Heart left ventricle (tissue), 16 donors: ENCODE measurements at places on chromosomes 4 and X. TPM values are rescaled to one million over a fixed set of nuclear protein-coding genes. Genes with fewer than 3 reads are reported as not detected.

Gene KIT
- total RNA-seq = 3.9 TPM

Gene SPATA18
- total RNA-seq = 1.4 TPM

Gene CD40LG
- 0.36 TPM for total RNA-seq

Gene CENPVL2
- total RNA-seq = not detected

Gene MSN
- total RNA-seq = 153 TPM

Gene ADGRL3
- 7.6 TPM for total RNA-seq

Gene APLN
- total RNA-seq = 18.7 TPM

- DNase-seq = no peak
Measured at GRCh38 chr4:54256491-54257486, 27.7 kb downstream of the PDGFRA start.

DNA sequence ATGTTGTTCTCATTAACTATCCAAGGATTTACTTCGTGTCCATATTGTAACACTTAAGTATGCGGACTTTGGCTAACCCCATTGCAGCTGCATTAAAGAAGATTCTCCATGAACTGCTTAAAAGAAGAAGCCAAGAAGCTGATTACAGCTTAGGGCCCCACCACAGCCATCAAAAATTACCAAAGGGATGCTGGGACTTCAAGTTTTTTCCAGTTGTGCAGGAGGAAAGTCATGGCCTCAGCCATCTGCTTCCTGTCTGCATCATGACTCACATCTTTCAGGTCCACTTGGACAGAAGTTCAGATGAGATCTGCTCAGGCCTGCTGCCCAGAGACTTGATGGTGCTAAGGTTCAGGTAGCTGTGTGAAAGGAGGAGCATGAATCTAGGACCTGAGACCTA is 38.8 kb upstream of the CAPN6 start:
- no peak for DNase-seq

DNA sequence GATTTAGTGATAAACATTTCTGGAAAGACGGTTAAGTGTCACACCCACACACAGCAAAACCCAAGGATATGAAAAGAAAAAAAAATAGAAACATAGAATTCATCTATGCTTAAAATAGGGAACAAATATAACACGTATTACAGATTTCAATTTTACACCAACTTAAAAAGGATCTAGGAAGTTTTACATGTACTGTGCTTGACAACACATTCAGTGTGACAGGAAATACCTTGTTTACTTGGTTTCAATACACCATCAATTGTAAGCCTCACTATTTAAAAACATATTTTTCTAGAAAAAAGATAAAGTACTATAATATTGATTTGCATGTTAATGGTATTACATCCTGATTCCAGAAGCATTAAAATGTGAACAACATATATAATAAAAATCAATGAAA is 77.0 kb upstream of the SPRY1 start:
- no peak for DNase-seq

DNA sequence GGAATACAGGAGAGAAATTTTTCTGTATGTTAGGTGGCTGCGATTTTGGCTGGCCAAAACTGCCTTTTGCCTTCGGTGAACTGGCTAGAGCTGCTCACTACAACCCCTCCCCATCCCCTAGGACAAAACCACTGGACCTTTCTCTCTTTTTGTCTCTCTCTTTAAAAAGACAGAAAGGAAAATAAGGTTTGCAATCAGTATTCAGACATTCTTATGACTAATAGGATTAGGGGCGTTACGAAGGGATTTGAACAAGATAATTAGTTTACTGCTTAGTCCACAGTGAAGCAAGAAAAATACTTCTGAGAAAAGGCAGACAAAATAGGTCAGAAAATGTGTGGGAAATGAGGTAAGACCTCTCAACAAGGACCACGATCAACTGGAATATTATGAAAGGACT is 180.4 kb downstream of the SLIT2 start:
- DNase-seq = no peak

DNA sequence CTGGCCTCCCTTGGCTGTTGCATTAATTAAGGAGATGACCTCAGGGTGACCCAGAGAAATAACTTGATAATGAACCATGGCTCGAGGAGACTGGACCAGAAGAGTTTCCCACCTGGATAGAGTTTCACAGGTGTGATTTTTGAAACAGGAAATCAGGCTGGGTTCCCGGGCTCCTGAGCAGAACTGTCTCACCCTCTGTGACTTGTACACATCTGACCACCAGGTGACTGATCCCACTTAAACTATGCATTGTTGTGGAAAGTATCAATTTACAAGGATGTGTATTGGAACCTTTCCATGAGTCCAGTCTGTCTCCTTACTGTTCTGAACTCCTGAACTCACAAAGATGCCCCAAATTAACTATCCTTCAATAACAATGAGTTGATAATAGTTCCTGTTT is 220.3 kb downstream of the PTTG2 start:
- DNase-seq = no peak

- no peak for DNase-seq
Measured at GRCh38 chrX:52265713-52266112, 81.0 kb downstream of the MAGED4 start.

- DNase-seq = no peak
Measured at GRCh38 chr4:24771241-24771640, 24.1 kb upstream of the SOD3 start.

- no peak for DNase-seq
Measured at GRCh38 chrX:74242050-74242449, 61.9 kb upstream of the ZCCHC13 start.

- DNase-seq = no peak
Measured at GRCh38 chr4:181507180-181507835, 735.9 kb upstream of the TENM3 start.

DNA sequence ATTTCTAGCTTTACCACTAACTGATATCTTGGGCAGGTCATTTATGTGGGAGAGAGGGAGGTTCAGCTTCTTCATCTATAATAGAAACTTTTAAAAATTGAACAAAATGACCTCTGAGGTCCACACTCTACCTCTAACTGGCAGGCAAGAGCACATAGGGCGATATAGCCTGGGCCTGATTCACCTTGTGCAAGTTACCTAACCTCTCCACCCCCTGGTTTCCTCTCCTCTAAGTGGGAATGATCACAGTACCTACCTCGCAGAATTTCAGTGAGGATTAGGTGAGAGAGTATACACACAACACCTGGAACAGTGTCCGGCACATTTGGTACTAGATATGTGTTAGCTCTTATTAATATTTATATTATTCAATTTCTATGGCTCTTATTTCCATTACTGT is 15.5 kb downstream of the KLB start:
- DNase-seq = no peak

GRCh38 chrX:20571611-20572010 is 304.9 kb upstream of the RPS6KA3 start:
- no peak for DNase-seq

GRCh38 chr4:76208005-76208765 is 5.4 kb downstream of the SCARB2 start:
- peak; percentile 89 for DNase-seq

- DNase-seq = no peak
Measured at GRCh38 chr4:56627375-56627774, 53.7 kb downstream of the HOPX start.

DNA sequence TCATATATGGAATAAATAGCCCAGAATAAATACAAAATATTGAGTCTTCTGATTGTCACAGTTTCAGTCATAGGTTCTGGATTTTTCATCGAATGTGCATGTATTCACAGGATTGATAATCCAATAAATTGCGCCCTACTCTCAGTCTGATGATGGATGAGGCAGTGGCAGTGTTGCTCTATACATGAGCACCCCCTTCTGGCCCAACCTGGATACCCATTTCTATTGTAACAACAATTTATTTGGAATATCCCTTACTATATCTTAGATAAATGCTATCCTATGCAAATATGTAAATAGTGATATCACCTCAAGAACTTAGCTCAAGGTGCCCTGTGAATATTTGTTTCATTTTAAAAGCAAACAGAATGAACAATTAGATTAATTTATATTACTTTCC is 733.7 kb upstream of the PABPC4L start:
- DNase-seq = no peak

GRCh38 chrX:14591976-14592375 is 62.6 kb downstream of the GLRA2 start:
- no peak for DNase-seq

- no peak for DNase-seq
Measured at GRCh38 chrX:137178392-137178791, 144.6 kb upstream of the GPR101 start.

- DNase-seq = no peak
Measured at GRCh38 chr4:67933038-67933437, 30.3 kb downstream of the TMPRSS11A start.

- no peak for DNase-seq
Measured at GRCh38 chr4:26284536-26284935, 36.3 kb upstream of the RBPJ start.

GRCh38 chr4:44194365-44194764 is 254.2 kb downstream of the KCTD8 start:
- no peak for DNase-seq
